ENCODE measurements at places on chromosomes 12 and 14. TPM values are rescaled to one million over a fixed set of nuclear protein-coding genes. Genes with fewer than 3 reads are reported as not detected.

FOXG1 gene
- not detected for total RNA-seq

RND1 gene
- 5.5 TPM for total RNA-seq

HOXC10 gene
- total RNA-seq = not detected

PRR4 gene
- total RNA-seq = 1.0 TPM

NUAK1 gene
- 120 TPM for total RNA-seq

GLIPR1L2 gene
- not detected for total RNA-seq

TMEM119 gene
- not detected for total RNA-seq

POLE2 gene
- total RNA-seq = 11.5 TPM

RPS6KL1 gene
- total RNA-seq = 7.0 TPM

TOMM20L gene
- not detected for total RNA-seq

IFI27L2 gene
- 38.5 TPM for total RNA-seq
